Progenitor cell of endocrine pancreas (in vitro differentiated cells): ENCODE measurements at places on chromosomes 1 and 21.

GRCh38 chr1:22216210-22216883 lies 73.5 kb upstream of the WNT4 start:
- H3K27ac ChIP-seq = no peak overlapping the region
- H3K4me3 ChIP-seq = no peak overlapping the region
- no peaks in the 10 kb centered on the region for H3K4me1 ChIP-seq
- H3K27me3 ChIP-seq = peaks cover 60% of the 10 kb centered on the region
- H3K36me3 ChIP-seq = no peaks in the 10 kb centered on the region

DNA sequence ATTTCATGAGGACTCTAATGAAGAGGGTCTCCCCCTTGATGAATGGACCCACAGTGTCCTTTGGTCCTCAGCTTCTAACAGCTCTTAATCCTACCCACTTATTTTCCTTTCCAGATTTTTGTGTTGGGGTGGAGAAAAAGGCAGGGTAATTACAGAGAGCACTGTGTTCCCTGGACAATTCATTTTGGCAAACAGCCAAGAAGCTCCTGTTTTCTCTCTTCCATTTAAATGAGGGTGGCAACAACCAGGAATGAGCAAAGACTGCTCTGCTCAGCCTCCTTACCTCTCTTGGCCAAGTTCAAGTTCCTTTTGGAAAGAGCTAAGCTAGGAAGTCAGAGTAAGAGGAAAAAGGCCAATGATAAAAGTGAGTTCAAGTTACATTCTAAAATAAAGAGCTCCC lies 11.9 kb downstream of the XKR8 start:
- H3K4me3 ChIP-seq = no peak overlapping the region
- H3K27ac ChIP-seq = peak overlapping the region; percentile 71
- no peaks in the 10 kb centered on the region for H3K27me3 ChIP-seq
- no peak for DNase-seq
- peaks cover 13% of the 10 kb centered on the region for H3K36me3 ChIP-seq
- no peaks in the 10 kb centered on the region for H3K4me1 ChIP-seq

- DNase-seq = no peak
- no peak overlapping the region for H3K4me3 ChIP-seq
- no peaks in the 10 kb centered on the region for H3K27me3 ChIP-seq
- H3K4me1 ChIP-seq = peaks cover 6% of the 10 kb centered on the region
Observed at GRCh38 chr1:116877141-116877818, 32.4 kb upstream of the PTGFRN start.

GRCh38 chr1:1169429-1170214 lies 4.1 kb upstream of the TTLL10 start:
- peaks cover 2% of the 10 kb centered on the region for H3K36me3 ChIP-seq
- DNase-seq = no peak
- H3K4me3 ChIP-seq = no peak overlapping the region
- H3K4me1 ChIP-seq = peaks cover 11% of the 10 kb centered on the region
- H3K27ac ChIP-seq = peak overlapping the region; percentile 16

DNA sequence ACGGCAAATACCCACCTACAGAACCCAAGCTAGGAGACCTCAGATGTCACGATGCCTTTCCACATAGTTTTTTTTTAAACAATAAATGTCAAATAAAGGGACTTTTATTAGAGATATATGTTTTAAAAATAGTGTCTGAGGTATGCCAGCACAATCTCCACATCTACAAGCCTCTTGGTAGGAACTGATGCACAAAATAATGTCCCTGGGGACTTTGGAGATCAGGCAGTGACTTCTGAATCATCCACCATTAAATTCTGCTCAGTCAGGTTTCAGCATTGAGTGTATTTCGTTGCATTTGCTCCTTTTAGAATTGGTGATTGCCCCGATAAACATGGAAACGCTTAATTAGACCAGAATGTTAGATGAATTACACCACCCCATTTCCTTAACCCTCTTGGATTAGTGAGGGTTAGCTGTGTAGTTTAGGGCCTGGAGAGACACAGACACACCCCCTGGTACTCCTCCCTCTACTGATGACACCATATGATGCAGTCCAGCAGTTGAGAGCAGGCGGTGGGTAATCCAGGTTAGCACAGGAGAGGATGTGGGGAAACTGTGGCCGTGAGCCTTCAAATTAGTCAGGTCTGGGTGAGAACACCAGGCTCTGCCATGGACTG lies 33.6 kb downstream of the LGR6 start:
- no peak for DNase-seq
- H3K36me3 ChIP-seq = no peaks in the 10 kb centered on the region
- H3K27ac ChIP-seq = no peak overlapping the region

GRCh38 chr1:64082459-64082858 lies 121.0 kb upstream of the UBE2U start:
- H3K4me1 ChIP-seq = no peaks in the 10 kb centered on the region
- H3K36me3 ChIP-seq = no peaks in the 10 kb centered on the region
- H3K27ac ChIP-seq = no peak overlapping the region
- H3K27me3 ChIP-seq = no peaks in the 10 kb centered on the region

DNA sequence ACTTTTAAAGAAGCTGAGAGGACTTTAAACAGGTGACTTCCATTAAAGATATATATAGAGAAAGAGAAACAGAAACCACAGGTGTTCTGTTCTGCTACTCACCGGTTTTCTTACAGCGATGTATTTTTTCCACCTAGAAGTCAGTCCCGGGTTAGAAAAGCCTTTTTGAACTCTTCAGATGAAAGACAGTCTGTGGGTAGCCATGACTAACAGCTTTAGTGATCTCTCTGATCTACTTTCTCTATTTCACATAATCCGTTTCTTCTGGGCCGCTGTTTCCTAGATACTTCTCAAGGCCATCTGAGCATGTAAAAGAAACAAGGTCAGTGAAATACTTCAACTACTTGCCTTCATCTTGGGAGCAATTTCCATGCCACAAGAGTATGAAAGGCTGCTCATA lies 25.1 kb downstream of the WDR64 start:
- H3K4me1 ChIP-seq = peaks cover 3% of the 10 kb centered on the region
- no peak for DNase-seq
- H3K4me3 ChIP-seq = no peak overlapping the region

GRCh38 chr1:176119549-176119948 lies 87.5 kb downstream of the COP1 start:
- no peak for DNase-seq
- peaks cover 23% of the 10 kb centered on the region for H3K36me3 ChIP-seq
- H3K4me1 ChIP-seq = no peaks in the 10 kb centered on the region

GRCh38 chr1:171530676-171531075 lies 45.3 kb downstream of the PRRC2C start:
- H3K27ac ChIP-seq = no peak overlapping the region
- peaks cover 44% of the 10 kb centered on the region for H3K36me3 ChIP-seq
- no peaks in the 10 kb centered on the region for H3K27me3 ChIP-seq
- H3K4me3 ChIP-seq = no peak overlapping the region
- DNase-seq = no peak

- H3K4me1 ChIP-seq = peaks cover 5% of the 10 kb centered on the region
- DNase-seq = no peak
- H3K4me3 ChIP-seq = no peak overlapping the region
Observed at GRCh38 chr1:205545991-205546390, 41.5 kb downstream of the CDK18 start.

DNA sequence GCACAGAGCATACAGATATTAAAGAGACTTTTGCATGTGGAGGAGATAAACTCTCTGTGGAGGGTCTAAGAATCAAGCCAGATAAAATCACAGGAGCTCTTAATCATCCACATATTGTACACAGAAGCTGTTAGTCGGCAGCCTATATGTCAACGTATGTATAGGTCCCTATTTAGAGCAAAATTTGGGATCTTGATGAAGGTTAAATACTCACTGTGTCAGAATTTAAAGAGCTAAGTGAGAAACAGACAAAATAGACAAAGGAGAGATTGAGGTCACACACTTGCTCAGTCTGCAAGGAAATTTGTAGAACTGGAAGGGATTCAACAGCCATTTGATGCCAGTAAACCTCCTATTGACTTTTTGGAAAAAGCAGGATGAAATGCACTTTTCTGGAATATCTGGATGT lies 4.1 kb upstream of the IRF2BP2 start:
- DNase-seq = no peak
- H3K27me3 ChIP-seq = no peaks in the 10 kb centered on the region
- H3K4me1 ChIP-seq = peaks cover 58% of the 10 kb centered on the region
- H3K27ac ChIP-seq = peak overlapping the region; percentile 75

DNA sequence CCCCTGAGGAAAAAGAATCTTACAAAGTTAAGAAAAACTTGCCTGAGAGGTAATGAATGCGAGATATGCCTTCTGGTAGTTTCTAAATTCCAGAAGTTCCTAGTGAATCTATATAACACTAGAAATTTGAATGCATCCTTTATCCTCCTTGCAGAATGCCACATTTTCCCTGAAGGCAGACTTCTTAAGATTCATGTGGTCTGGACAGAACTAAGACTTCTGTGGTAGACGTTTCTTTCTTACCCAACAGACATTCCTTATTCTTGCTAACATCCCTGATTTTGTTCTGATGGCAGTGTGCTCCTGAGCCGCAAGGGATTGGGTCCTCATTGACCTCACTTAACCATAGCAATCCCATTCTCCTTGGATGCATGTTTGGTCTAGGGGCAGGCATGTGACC lies 121.3 kb upstream of the PAPPA2 start:
- H3K27me3 ChIP-seq = no peaks in the 10 kb centered on the region
- no peaks in the 10 kb centered on the region for H3K4me1 ChIP-seq
- H3K36me3 ChIP-seq = peaks cover 1% of the 10 kb centered on the region
- no peak overlapping the region for H3K4me3 ChIP-seq
- H3K27ac ChIP-seq = no peak overlapping the region

- no peak overlapping the region for H3K27ac ChIP-seq
- DNase-seq = no peak
- H3K4me1 ChIP-seq = peaks cover 13% of the 10 kb centered on the region
- no peak overlapping the region for H3K4me3 ChIP-seq
- no peaks in the 10 kb centered on the region for H3K36me3 ChIP-seq
Observed at GRCh38 chr1:64895500-64895899, 70.8 kb downstream of the JAK1 start.

GRCh38 chr1:233057836-233058235 lies 107.4 kb downstream of the NTPCR start:
- no peak for DNase-seq
- H3K4me1 ChIP-seq = peaks cover 14% of the 10 kb centered on the region
- H3K36me3 ChIP-seq = peaks cover 10% of the 10 kb centered on the region
- H3K27me3 ChIP-seq = no peaks in the 10 kb centered on the region
- no peak overlapping the region for H3K27ac ChIP-seq

GRCh38 chr1:216902669-216903381 lies 179.6 kb upstream of the ESRRG start:
- H3K27ac ChIP-seq = peak overlapping the region; percentile 71
- H3K27me3 ChIP-seq = peaks cover 5% of the 10 kb centered on the region
- no peak overlapping the region for H3K4me3 ChIP-seq
- DNase-seq = no peak
- peaks cover 32% of the 10 kb centered on the region for H3K4me1 ChIP-seq

- no peak overlapping the region for H3K27ac ChIP-seq
- no peaks in the 10 kb centered on the region for H3K36me3 ChIP-seq
- DNase-seq = no peak
- no peaks in the 10 kb centered on the region for H3K4me1 ChIP-seq
Observed at GRCh38 chr1:206793620-206794019, 21.3 kb upstream of the IL10 start.

- peaks cover 15% of the 10 kb centered on the region for H3K4me1 ChIP-seq
- H3K4me3 ChIP-seq = no peak overlapping the region
- DNase-seq = no peak
- H3K27ac ChIP-seq = no peak overlapping the region
- H3K36me3 ChIP-seq = no peaks in the 10 kb centered on the region
Observed at GRCh38 chr1:222911866-222912265, 97.0 kb downstream of the DISP1 start.

GRCh38 chr21:38352536-38353219 lies 95.9 kb downstream of the KCNJ15 start:
- DNase-seq = peak; percentile 47
- H3K4me1 ChIP-seq = peaks cover 7% of the 10 kb centered on the region
- no peak overlapping the region for H3K4me3 ChIP-seq

GRCh38 chr1:183824291-183824690 lies 19.4 kb downstream of the RGL1 start:
- DNase-seq = no peak
- no peak overlapping the region for H3K27ac ChIP-seq
- no peaks in the 10 kb centered on the region for H3K27me3 ChIP-seq
- H3K36me3 ChIP-seq = peaks cover 5% of the 10 kb centered on the region

DNA sequence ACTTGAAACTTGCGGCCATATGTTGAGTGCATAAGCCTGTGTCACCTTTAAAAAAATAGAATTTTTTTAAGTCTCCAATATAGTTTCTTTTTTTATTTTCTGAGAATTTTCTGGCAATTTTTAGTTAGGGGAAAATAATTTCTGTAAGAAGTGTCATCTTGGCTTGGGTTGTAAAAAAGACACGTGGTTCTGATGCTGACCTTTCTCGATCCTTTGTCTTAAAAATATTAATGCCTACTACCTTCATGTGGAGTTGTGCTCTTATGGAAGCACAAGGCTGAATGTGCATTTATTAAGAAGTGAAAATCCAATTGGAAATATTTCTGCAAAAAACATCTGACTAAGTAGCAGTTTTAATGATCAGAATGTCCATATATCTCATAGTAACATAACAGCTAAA lies 3.5 kb downstream of the ELAVL4 start:
- no peak overlapping the region for H3K27ac ChIP-seq
- DNase-seq = no peak
- peaks cover 32% of the 10 kb centered on the region for H3K4me1 ChIP-seq
- no peak overlapping the region for H3K4me3 ChIP-seq

DNA sequence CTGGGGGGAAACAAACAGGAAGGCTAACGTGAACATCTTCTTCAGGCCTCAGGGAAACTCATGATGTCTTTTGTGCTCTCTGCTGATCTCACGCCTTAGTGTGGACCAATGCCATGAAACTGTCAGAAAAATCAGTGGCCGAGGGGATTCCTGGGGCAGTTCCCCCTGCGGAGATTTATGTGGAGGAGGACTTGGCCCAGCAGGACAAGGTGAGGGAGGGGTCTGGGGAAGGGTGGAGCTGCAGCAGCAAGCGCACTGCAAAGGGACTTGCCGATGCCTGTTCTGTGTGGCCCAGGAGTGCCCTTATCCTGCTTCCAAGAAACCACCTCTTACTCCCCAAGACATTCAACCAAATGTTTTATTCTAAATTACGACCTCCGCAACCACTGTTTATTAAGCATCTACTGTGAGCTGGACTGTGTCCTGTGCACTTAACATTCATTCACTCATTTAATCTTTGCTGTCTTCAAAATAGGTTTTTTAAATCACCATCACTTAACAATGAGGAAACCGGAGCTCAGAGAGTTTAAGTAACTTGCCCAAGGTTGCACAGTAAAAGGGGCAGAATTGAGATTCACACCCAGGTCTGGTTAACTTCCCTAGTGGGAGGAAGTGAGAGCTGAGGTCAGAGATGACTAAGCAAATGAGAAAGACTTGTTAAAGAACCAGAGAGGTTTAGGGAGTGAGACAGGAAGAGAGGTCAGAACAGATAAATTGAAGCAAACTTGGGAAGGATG lies 49.7 kb downstream of the FHAD1 start:
- no peak overlapping the region for H3K27ac ChIP-seq
- H3K4me3 ChIP-seq = no peak overlapping the region
- no peak for DNase-seq

DNA sequence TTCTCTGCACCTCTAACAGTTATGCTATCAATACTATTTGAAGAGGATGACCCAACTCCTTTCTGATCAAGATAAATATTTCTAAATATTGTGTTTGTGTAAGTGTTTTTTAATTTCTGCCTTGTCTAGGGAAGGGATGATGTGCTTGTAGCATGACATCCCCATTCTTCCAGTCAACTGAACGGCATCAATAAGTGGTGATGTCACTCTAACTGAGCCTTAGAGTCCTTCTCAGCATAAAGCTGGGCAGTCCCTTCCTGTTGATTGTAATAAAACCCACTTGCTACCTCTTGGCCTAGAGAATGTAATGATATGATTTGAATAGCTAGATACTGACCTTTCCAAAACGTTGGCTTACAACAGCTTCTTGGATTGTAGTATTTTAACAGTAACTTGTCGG lies 52.5 kb upstream of the KCNJ6 start:
- H3K27ac ChIP-seq = no peak overlapping the region
- no peaks in the 10 kb centered on the region for H3K36me3 ChIP-seq
- no peaks in the 10 kb centered on the region for H3K4me1 ChIP-seq
- DNase-seq = no peak
